ENCODE measurements at places on chromosomes 1 and 21. TPM values are rescaled to one million over a fixed set of nuclear protein-coding genes. Genes with fewer than 3 reads are reported as not detected.

Gene OR2M3
- total RNA-seq: not detected

Gene SUSD4
- total RNA-seq: under 0.01 TPM

Gene GCSAML
- total RNA-seq: not detected

Gene TRMT13
- 11.7 TPM for total RNA-seq

Gene KCNC4
- 3.6 TPM for total RNA-seq

Gene PLEKHG5
- total RNA-seq: 11.2 TPM

Gene SLAMF1
- not detected for total RNA-seq

Gene PCAT6
- total RNA-seq: 0.16 TPM

Gene PLA2G5
- 0.09 TPM for total RNA-seq

Gene KLHDC7A
- total RNA-seq: not detected

Gene PDC
- total RNA-seq: not detected

Gene CHIA
- total RNA-seq: not detected

Gene NUAK2
- 0.43 TPM for total RNA-seq

Gene RAB3B
- total RNA-seq: 9.6 TPM

Gene CCDC185
- total RNA-seq: not detected

Gene ZSWIM5
- total RNA-seq: 0.32 TPM

Gene OLFML3
- 177 TPM for total RNA-seq

Gene CNST
- 14.3 TPM for total RNA-seq

Gene SH3BGR
- 2.7 TPM for total RNA-seq

Gene C1QTNF12
- 2.8 TPM for total RNA-seq

Gene PTCH2
- 0.17 TPM for total RNA-seq

Gene CLCA1
- total RNA-seq: not detected

Gene OR2T1
- not detected for total RNA-seq

Gene DNAJC28
- total RNA-seq: 1.7 TPM
